NCI-H1694 (cell line): ENCODE measurements at places on chromosomes 11 and 22.

DNA sequence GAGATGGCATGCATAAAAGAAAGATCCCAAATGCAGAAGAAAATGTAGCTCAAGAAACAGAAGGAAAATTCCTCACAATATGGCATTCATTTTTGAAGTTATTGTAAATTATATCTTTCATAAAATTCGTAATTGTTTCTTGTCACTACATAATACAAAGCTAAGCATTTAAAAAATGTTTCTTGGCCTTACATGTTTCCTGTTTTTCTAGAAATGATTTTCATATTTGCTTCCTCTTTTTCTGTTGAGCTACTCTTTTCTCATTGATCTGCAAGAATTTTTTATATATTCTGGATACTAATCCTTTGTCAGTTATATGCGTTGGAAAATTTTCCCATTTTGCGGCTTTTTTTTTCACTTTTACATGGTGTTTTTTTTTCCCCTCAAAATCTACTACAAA, 48.0 kb downstream of the ENTHD1 start:
- no peak for DNase-seq

DNA sequence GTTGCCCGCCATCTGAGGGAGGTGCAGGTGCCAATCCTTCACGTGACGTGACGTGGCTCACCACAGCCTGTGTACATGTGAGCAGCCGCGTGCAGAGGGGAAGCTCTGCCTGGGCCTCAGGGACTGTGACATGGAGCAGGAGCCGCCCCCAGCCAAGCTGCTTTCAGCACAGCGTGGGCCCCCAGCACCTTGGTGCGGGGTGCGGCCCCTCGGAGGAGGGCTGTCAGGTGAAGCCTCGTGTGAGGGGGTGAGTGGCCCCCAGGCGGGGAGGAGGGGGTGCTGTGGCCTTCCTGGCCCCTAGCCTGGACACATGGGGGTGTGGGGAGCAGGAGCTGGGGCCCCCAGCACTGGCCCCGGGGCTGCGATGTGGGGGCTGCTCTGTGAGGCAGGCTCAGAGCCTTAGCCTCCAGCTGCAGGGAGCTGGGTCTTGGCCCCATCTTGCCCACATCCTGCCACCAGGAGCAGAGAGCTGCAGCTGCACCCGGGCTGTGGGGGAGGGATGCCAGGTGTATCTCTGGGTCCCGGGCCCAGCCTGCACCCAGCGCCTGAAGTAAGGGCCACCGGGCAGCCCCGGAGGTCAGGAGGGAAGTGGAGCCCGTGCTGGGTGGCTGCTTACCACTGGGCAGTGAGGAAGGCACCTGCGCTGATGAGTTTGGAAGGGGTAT, at the start of gene ADORA2A:
TSS of gene ADORA2A (plus strand) at position 100 of the 665 bp plus-strand sequence. CDS start 5,806 bp downstream, outside the sequence.
- DNase-seq, result no peak

DNA sequence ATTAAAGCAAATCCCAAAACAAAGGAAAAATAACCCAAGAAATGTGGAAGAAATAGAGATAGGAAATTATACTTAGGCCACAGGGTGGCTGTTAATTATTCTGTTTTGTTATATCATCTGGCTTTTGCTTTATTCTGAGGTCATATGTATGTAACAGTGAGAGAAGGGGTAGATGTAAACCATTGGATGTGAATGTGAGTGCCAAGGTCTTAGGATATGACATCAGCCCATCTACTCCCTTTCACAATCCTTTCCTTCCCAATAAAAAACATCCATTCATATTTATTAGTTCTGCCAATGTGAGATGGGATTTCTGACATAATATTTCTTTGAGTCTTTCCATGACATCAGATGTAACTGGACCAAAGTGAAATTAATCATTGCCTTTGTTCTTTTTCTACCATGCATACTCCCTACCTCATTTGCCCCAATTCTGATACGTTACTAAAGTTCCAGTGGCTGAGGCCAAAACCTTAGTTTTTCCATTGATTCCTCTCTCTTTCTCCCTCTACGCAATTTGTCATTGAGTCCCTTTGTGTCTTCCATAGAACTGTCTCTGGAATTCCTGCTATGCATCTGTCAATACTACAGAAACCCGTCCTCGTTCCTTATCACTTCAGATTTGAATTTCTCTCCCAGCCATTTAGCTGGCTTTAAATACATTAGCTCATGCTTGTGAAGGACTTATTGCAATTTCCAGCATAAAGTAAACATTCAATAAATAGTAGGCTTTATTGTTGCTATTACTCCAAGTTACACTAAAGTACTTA, 170.3 kb downstream of the ARHGAP42 start:
- no peak for DNase-seq

- DNase-seq, result no peak
These were observed 172.0 kb upstream of the NTM start for GRCh38 chr11:131198161-131199014.

DNA sequence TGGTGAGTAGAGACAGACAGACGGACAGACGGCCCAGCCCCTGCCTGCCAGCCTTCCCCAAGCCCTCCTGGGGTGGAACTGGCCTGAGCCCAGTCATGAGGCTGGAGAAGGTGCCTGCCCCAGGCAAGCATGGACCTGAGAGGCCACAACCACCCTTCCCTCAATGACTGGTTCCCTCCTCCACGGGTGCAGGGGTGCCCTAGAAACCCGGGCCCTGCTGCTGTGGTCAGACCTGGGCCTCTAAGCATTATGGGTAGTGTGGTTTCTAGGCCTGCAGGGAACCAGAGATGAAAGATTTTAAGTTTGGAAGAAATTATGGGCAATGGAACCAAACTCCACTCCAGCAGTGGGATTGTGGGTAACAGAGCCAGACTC, 13.5 kb downstream of the RHBDD3 start:
- no peak for DNase-seq

DNA sequence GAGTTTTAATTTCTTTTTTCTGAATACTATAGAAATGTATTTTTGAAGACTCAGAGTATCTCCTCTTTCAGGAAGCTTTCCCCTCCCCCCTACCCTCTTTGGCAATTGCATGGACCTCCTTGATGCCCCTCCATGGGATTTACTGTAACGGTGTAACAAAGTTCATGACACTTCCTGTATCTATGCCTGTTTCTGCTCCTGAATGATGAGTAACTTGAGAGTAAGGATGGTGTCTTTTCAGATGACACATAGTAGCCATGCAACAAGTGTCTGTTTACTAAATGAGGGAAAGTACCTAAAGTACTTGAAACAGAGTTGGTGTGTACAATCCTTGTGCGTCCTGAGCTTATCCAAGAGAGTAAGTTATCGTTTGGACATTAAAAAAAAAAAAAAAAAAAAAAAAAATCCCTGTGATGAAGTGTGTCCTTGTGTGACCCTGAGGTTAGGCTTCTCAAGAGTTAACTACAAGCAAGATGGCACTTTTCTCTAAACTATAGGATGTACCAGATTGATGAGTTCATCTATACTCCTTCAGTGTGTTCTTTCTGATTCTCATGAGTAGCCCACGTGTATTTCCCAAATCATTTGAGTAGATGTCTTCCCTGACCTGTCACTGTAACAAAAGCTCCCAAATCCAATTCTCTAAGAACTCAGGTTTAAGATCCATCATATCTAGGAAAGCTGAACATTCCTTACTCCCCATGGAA, 7.4 kb downstream of the ETS1 start:
- no peak for DNase-seq

DNA sequence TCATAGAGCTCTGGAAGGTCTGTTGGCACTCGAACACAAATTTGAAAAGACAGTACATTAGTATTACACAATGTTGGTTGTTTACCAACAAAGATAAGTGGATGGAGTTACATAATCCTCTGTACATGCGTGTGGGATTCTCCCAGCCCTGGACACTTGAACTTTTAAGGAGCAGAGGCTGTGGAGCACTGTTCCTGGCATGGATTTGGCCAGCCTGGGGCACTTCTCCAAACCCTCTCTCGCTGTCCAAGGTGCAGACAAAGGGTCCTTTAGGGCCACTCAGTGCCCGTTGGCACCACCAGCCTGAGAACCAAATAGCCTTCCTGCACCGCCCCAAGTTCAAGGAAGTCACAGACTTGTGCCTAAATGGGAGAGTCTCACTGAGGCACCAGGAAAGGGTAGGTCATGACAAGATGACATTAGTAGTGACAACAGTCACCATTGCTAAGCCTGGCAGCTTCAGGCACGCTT, 1.6 kb upstream of the ANO1 start:
- no peak for DNase-seq
